T-cell (primary cell): ENCODE measurements at places on chromosomes 16 and 17. TPM values are rescaled to one million over a fixed set of nuclear protein-coding genes. Genes with fewer than 3 reads are reported as not detected.

C16orf54 gene
- 147 TPM for total RNA-seq

DNA sequence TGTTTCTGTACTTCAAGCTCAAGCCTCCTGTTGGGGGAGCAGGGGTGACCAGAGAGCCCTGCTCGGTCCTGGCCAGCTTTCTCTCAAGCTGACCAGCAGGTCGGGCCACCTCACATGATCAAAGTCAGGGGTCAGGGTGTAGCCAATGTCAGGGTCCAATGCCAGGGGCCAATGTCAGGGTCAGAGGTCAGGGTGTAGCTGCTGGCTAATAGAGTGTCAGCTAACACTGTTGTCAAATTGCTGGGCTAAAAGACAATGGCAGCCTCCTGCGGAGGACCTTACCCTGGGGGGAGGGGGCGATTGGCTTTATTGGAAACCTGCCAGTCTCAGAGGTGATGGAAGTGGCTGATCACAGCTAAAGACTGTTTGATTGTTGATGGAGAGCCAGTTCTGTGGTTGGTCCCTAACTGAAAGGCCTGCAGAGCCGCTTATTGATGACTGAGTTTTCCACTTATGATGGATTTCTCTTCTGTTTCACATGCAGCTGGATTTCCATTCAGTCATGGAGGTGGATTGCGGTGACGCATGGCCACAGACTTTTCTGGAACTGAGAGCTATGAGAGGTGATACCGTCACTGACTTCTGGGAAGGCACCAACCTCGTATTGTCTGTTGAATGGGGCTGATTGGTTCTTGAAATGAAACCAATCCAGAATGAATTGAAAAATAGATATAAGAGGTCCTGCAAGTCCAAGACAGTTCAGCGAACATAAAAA is 97.4 kb upstream of the ZFHX3 start:
- no peaks in the 10 kb centered on the region for H3K36me3 ChIP-seq
- H3K4me3 ChIP-seq, result no peak overlapping the region
- H3K27me3 ChIP-seq, result no peaks in the 10 kb centered on the region
- DNase-seq, result no peak
- H3K27ac ChIP-seq, result no peak overlapping the region

DNA sequence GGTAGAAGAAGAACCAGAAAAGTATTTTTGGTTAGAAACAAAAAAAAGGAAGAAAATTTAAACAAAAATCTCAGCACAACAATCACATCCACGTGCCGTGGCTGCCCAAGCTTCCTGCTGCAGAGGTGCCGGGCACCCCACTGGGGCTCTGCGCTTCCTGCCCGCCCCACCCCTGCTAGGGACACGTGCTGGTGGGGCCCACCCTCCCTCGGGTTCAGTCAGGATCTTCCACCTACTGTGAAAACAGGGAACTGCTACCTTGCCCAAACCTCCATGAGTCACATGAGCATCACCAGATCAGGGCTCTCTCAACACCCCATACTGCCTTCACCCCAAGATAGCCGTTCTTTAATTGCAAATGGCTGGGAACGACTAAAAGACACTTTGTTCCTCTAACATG is 24.4 kb upstream of the CYTH1 start:
- no peak overlapping the region for H3K4me3 ChIP-seq
- H3K27me3 ChIP-seq, result no peaks in the 10 kb centered on the region
- peaks cover 15% of the 10 kb centered on the region for H3K4me1 ChIP-seq
- peaks cover 87% of the 10 kb centered on the region for H3K36me3 ChIP-seq
- peak overlapping the region; percentile 70 for H3K27ac ChIP-seq

GRCh38 chr16:57426356-57426755 is 20.8 kb downstream of the CIAPIN1 start:
- no peak overlapping the region for H3K4me3 ChIP-seq
- H3K36me3 ChIP-seq, result no peaks in the 10 kb centered on the region
- H3K27me3 ChIP-seq, result no peaks in the 10 kb centered on the region
- DNase-seq, result no peak
- no peaks in the 10 kb centered on the region for H3K4me1 ChIP-seq
- H3K27ac ChIP-seq, result no peak overlapping the region

CCL4L2 gene
- total RNA-seq, result 4.0 TPM

DNA sequence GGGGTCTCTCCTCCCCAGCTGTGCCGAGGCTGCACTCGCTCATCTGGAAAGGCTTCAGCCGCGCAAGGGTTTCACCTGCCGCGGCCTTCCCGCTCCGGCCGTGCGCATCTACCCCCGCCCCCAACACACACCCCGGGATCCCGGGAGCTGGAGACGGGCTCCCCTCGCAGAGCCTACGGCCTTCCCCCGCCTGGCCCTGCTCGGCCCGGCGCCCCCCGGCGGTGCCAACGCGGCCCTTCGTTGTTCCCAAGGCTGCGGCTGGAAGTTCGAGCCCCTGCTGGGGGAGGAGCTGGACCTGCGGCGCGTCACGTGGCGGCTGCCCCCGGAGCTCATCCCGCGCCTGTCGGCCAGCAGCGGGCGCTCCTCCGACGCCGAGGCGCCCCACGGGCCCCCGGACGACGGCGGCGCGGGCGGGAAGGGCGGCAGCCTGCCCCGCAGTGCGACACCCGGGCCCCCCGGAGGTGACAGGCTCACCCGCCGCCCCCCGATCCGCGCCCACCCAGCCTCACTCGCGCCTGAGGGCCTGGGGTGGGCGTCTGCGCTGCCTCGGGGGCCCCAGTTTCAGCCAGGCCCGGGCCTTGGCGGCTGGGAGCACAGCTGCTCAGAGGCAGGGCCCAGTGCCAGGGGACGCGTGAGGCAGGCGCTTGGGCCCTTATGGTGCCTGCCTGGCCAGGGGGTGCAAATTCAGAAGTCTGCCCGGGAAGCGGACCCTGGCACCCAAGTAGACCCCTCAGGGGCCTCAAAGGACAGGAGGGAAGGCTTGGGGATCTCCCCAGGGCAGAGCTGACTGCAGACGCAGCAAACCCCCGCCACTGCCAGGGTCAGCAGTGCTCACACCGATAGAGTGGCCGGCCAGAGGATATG is 11.2 kb downstream of the GALK1 start:
- H3K4me3 ChIP-seq, result peak overlapping the region; percentile 46
- peak overlapping the region; percentile 29 for H3K27ac ChIP-seq
- no peaks in the 10 kb centered on the region for H3K27me3 ChIP-seq

- H3K27me3 ChIP-seq, result no peaks in the 10 kb centered on the region
- no peak for DNase-seq
- H3K4me1 ChIP-seq, result no peaks in the 10 kb centered on the region
- H3K36me3 ChIP-seq, result no peaks in the 10 kb centered on the region
These were observed 337.8 kb upstream of the CDH5 start for GRCh38 chr16:66028510-66029216.

GRCh38 chr16:69563605-69564580 is 1.9 kb upstream of the NFAT5 start:
- peak; percentile 14 for DNase-seq
- no peaks in the 10 kb centered on the region for H3K27me3 ChIP-seq
- no peaks in the 10 kb centered on the region for H3K36me3 ChIP-seq
- H3K4me3 ChIP-seq, result peak overlapping the region; percentile 17
- H3K27ac ChIP-seq, result peak overlapping the region; percentile 97
- H3K4me1 ChIP-seq, result peaks cover 29% of the 10 kb centered on the region

AATK gene
- 0.63 TPM for total RNA-seq

- H3K27me3 ChIP-seq, result no peaks in the 10 kb centered on the region
- H3K4me1 ChIP-seq, result peaks cover 57% of the 10 kb centered on the region
- peak within 1 kb of the TSS; percentile 88 for H3K4me3 ChIP-seq
- peak; percentile 74 for DNase-seq
- peak within 1 kb of the TSS; percentile 96 for H3K27ac ChIP-seq
These were observed at the start of gene STAT5A for GRCh38 chr17:42287977-42288802. Gene STAT5A (plus strand): TSS chr17:42288498. CDS start chr17:42289412, 914 bp downstream.

- no peak overlapping the region for H3K27ac ChIP-seq
- no peak for DNase-seq
- H3K36me3 ChIP-seq, result peaks cover 15% of the 10 kb centered on the region
- H3K4me3 ChIP-seq, result no peak overlapping the region
These were observed 11.2 kb downstream of the TADA2A start for GRCh38 chr17:37417852-37418251.

- no peak overlapping the region for H3K27ac ChIP-seq
- H3K4me1 ChIP-seq, result no peaks in the 10 kb centered on the region
- no peaks in the 10 kb centered on the region for H3K27me3 ChIP-seq
- no peak overlapping the region for H3K4me3 ChIP-seq
These were observed 97.4 kb downstream of the VAT1L start for GRCh38 chr16:77885571-77886295.

SDR42E1 gene
- 3.7 TPM for total RNA-seq

- DNase-seq, result no peak
- no peak overlapping the region for H3K27ac ChIP-seq
- peaks cover 39% of the 10 kb centered on the region for H3K4me1 ChIP-seq
- H3K27me3 ChIP-seq, result no peaks in the 10 kb centered on the region
- no peak overlapping the region for H3K4me3 ChIP-seq
- peaks cover 19% of the 10 kb centered on the region for H3K36me3 ChIP-seq
These were observed 13.3 kb downstream of the THRA start for GRCh38 chr17:40075942-40076498.

DNA sequence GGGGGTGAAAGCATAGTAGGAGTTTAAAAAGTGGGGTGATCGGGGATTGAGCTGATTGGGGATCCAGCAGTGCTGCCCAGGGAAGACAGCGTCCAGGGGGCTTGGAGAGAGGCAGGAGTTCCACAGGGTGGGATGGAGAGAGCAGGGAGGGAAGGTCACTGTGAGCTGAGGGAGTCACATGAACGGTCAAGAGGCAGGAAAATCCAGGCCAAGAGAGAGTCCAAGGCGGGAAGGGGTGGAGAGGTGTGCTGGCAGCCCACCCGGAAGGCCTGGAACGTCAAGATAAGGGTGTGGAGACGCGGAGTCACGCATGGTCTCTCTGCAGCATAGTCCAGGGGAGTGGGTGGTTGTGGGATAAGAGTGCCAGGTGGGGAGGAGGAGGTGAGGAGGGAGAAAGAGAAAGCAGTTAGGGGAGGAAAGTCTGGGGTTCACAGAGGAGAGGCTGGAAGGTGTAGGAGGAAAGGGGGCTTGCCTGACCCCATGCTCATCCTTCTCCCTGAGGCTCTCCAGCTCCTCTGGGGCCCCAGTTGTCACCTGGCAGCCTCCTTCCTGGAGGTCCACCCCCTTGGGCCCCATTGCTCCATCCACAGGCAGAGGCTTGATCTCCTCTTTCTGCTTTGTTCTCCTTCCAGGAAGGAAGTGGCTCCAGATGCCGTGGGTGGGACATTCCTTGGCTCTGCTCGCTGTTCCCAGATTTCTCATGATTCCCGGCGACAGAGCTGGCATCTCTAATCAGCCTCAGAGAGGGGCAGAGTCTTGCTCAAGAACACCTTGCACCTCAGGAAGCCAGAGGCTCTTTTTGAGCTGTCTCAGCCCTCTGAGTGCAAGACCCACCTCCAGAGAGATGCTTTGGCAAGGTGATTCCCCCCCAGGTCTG is 28.7 kb downstream of the CCR7 start:
- no peak for DNase-seq
- H3K36me3 ChIP-seq, result no peaks in the 10 kb centered on the region
- no peak overlapping the region for H3K27ac ChIP-seq

DNA sequence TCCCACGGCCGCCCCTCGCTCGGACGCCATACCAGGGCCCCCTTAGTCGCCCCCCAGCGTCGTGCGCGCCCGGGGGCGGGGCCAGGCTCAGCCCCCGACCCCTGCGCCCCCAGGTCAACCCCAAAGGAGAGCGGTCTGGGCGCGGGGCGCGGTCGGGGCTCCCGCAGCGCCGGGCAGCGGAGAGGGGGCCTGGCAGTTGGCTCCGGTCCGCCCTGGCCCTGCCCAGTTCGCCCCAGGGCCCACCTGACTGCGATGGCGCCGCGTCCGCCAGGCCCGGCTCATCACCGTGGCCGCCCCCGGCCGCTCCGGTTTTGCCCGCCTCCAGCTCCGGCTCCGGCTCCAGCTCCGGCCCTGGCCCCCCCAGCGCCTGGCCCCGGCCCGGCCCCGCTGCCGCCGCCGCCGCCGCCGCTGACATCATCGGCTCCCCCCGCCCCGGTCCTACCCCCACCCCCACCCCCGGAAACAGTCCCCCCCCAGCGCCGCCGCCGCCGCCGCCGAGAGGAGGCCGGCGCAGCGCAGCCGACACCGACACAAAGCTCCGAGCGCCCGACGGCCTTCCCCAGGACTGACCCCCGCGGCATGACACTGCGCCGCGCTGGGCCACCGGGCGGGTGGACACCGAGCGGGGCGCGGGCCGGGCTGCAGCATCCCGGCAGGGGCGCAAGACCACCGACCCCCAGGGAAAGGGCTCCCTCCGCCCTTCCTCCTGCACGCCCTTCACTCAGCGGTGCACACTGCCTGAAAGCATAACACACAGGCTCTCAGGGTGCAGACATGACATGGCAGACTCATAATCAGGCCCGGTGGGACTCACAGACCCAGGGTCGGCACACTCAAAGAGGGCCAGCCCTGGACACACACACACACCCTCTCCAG is at the start of gene ZBTB4:
Gene ZBTB4, minus strand, starts transcription at position 419 of the 876 bp plus-strand sequence. CDS start 12,830 bp downstream, outside the sequence.
- peak within 1 kb of the TSS; percentile 72 for H3K4me3 ChIP-seq
- H3K27me3 ChIP-seq, result no peaks in the 10 kb centered on the region
- DNase-seq, result peak; percentile 66

- no peaks in the 10 kb centered on the region for H3K27me3 ChIP-seq
- peaks cover 5% of the 10 kb centered on the region for H3K36me3 ChIP-seq
- no peak overlapping the region for H3K4me3 ChIP-seq
- DNase-seq, result peak; percentile 69
- peaks cover 58% of the 10 kb centered on the region for H3K4me1 ChIP-seq
These were observed 31.2 kb downstream of the NSMCE1 start for GRCh38 chr16:27237219-27238015.

CHST5 gene
- not detected for total RNA-seq

DNA sequence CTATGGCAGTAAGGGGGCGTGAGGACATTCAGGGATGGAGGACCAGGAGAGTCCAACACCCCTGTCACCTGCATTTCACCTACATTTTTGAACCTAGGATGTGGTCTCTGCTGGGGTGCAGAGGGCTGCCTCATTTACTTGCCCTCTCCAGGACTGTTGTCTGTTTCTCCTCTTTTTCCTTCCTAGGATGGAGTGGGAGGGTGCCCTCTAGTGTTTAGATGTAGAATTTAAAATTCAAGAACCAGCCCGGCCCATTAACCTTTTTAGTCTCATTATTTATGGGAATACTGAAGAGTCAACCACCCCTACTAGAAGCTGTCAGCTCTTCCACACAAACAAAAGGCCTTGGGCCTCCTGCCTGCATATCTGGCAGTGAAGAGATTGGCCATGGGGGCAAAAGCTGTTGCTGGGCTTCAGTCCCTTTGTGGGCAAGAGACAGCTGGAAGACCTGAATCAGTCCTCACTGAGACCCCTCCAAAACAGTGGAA is 2.5 kb upstream of the STARD3 start:
- peaks cover 38% of the 10 kb centered on the region for H3K27me3 ChIP-seq
- H3K4me1 ChIP-seq, result peaks cover 30% of the 10 kb centered on the region
- no peak for DNase-seq
- no peak overlapping the region for H3K4me3 ChIP-seq
- H3K27ac ChIP-seq, result no peak overlapping the region
- peaks cover 4% of the 10 kb centered on the region for H3K36me3 ChIP-seq
